Smooth muscle cell of the coronary artery (primary cell): ENCODE measurements at places on chromosomes 12 and 14. TPM values are rescaled to one million over a fixed set of nuclear protein-coding genes. Genes with fewer than 3 reads are reported as not detected.

Gene SYNDIG1L
- not detected in 2 replicates for total RNA-seq

Gene NANOG
- not detected in 2 replicates for total RNA-seq

Gene FGD6
- 2.6 and 26.9 TPM in 2 replicates for total RNA-seq

Gene EIF5
- total RNA-seq: 114 and 401 TPM in 2 replicates

Gene SART3
- total RNA-seq: 105 and 247 TPM in 2 replicates

Gene ACSM4
- not detected in 2 replicates for total RNA-seq

Gene C1QL4
- 0.45 TPM in 1 of 2 replicates, not detected in the other for total RNA-seq

Gene AKAP6
- 1.4 and 18.2 TPM in 2 replicates for total RNA-seq

Gene TM7SF3
- total RNA-seq: 84.0 and 163 TPM in 2 replicates

Gene ARHGEF40
- total RNA-seq: 26.4 and 32.6 TPM in 2 replicates

Gene STYK1
- total RNA-seq: 0.15 and 0.82 TPM in 2 replicates

Gene LHX5
- not detected in 2 replicates for total RNA-seq

Gene AQP5
- total RNA-seq: 0.60 and 0.82 TPM in 2 replicates

Gene NGB
- total RNA-seq: not detected in 2 replicates

Gene SUPT16H
- total RNA-seq: 59.1 and 84.8 TPM in 2 replicates

Gene IL23A
- total RNA-seq: not detected in 2 replicates

Gene AMDHD1
- 0.15 TPM in 1 of 2 replicates, not detected in the other for total RNA-seq

Gene MORN3
- total RNA-seq: 1.1 and 2.0 TPM in 2 replicates

Gene LRP1-AS
- total RNA-seq: not detected in 2 replicates

Gene TESPA1
- total RNA-seq: not detected in 2 replicates

Gene NELL2
- total RNA-seq: not detected in 2 replicates

Gene C1R
- total RNA-seq: 82.7 and 516 TPM in 2 replicates

Gene OR4K5
- total RNA-seq: not detected in 2 replicates

Gene CYP27B1
- total RNA-seq: 0.68 TPM in 1 of 2 replicates, not detected in the other

Gene RERG
- total RNA-seq: 0.08 TPM in 1 of 2 replicates, not detected in the other

Gene GYS2
- total RNA-seq: not detected in 2 replicates

Gene CLEC1B
- not detected in 2 replicates for total RNA-seq

Gene CCDC184
- total RNA-seq: 0.30 and 0.35 TPM in 2 replicates

Gene GDF3
- not detected in 2 replicates for total RNA-seq

Gene ZNF839
- 5.3 and 5.9 TPM in 2 replicates for total RNA-seq

Gene TAS2R19
- 4.1 and 4.3 TPM in 2 replicates for total RNA-seq

Gene SERPINA5
- 0.12 and 2.3 TPM in 2 replicates for total RNA-seq

Gene PCED1B
- 0.12 and 1.2 TPM in 2 replicates for total RNA-seq

Gene CEBPE
- total RNA-seq: not detected in 2 replicates
